Tongue (tissue), 3 donors: ENCODE measurements at places on chromosomes 11 and 22.

- no peak for DNase-seq
Measured at GRCh38 chr11:117092951-117093590, 5.2 kb downstream of the SIK3 start.

DNA sequence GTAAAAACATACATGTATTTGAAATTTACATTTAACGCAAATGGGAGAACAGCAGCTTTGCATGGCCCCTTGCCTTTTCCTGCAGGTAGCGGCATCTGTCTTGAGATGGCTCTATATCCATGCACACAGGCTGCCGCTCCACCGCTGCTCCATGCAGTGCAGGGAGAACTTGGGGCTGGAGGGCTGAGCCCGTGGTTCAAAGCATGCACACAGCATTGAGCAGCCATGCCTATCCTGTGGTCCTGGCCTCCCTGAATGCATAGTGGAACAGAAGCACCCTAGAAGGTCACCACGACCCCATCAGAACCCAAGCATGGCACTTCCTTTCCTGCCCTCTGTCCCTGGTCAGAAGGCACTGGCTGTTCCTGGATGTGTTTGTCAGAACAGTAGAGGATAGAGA lies 35.0 kb upstream of the TP53I11 start:
- DNase-seq, result no peak

DNA sequence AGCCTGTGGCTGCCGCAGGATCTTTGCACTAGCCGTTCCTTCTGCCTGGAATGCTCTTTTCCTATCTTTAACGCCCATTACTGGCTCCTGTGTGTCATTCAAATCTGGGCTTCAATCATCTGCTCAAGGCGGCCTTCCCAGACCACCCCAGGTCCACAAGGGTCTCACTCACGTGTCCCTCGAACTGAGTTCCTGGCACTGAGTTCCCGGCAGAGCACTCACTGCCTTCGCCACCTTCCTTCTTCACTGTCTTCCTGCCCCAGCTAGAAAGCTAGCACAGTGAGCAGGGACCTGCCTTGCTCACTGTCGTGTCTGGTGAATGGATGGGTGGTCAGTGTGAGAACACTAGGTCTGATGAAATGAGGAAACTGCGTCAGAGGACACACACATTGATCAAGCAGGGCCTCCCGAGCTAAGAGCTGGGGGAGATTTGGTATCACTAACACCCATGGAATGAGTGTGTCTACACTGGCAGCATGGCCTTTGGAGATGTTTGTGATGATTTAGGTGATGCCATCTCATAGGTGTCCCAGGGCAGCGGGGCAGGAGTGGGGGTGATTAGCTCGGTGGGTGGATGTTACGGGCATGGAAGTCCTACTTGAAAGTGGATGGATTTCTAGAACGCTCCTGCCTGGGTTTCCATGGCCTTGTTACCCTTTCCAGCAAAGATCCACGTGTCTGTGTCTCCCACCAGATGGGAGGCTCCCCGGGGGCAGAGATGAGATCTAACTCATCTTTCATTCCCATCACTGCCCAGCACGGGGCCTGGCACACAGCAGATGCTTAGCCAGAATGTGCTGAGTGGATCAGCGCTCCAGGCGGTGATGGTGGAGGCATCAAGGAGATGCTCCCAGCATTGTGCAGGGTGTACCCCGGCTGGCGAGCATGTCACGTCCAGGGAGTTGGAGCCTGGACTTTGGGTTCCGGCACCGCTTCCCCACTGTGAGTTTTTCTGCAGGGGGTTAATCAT lies 64.5 kb downstream of the SHISAL1 start:
- DNase-seq, result no peak

DNA sequence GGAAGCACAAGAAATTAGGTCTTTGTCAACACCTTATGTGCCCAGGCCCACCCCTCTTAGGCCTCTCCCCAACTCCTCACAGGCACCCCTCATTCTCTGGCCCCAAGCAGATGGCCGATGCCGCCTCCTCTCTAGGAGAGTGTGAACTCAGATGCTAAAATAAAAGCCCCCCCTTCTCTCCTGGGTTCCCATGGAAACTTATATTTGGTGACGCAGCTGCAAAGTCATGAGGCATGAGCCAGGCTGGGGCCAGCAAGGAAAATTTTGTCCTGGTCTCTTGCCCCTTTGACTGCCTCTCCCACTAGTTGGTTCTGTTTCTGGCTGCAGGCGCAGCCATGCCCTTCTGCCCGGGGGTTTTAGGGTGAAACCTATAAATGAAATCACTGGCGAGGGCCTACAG lies 11.8 kb downstream of the RCOR2 start:
- no peak for DNase-seq

DNA sequence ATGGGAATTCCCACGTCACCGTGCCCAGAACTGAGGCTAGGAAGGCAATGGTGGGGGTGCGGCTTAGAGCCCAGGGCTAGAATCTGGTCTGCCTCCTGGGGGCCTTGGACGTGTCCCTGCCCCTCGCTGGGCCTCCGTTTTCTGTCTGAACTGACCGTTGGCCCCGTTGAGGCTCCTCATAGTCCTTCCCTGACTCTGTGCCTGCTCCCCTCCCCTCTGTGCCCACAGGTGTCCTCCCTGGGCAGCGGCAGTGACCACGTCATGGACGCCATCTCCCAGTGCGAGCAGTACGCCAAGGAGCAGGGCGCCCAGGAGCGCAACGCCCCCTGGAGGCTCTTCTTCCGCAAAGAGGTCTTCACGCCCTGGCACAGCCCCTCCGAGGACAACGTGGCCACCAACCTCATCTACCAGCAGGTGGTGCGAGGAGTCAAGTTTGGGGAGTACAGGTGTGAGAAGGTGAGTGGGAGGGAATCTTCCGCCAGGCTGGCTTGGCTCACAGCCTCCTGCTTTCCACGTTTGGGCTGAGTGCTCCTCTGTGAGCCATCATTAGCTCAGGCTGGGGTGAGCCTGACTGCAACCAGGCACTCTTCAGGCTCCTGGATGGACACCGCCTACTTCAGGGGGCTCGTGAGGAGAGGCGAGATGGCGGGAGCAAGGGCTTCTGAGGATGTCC lies 63.9 kb downstream of the MYO7A start:
- peak; percentile 62 for DNase-seq

- DNase-seq, result no peak
Measured at GRCh38 chr11:60498399-60498798, 5.8 kb downstream of the MS4A12 start.

GRCh38 chr11:79393362-79394043 lies 47.3 kb downstream of the TENM4 start:
- no peak for DNase-seq

DNA sequence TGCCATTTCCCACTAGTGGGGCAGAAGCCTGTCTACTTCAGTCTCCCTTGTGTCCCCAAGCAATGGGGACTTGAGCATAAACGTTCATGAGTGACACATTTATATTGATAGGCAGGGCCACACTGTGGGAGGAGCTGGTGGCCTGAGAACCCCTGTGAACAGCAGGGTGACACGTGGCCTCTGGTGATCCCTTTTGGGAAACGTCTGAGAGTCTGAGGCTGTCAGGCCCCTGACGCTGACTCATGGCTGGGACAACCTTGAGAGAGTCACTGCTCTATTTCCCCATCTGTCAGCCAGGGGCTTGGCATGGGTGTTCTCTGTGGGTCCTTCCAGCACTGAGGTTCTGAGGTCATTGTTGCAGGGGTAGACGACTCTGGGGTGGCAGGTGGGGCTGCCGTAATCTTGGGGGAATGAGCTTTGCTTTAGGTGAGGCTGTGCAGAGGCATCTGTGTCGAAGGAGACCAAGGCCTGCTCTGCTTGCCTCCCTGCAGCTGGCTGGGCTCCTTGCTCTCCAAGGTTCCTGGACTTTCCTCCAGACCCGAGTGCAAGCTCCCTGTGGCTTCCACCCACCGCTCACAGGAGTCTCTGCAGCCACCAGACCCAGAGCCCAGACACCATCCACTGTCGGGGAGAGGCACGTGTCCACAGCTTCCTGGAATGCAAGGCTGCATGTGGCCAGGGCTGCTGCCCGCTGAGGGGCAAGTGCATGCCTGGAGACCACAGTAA lies 54.7 kb downstream of the SMIM38 start:
- no peak for DNase-seq

GRCh38 chr11:65013130-65013887 lies 651 bp upstream of the ARL2 start:
- peak; percentile 96 for DNase-seq

- peak; percentile 22 for DNase-seq
Measured at GRCh38 chr11:123330948-123331347, 99.1 kb upstream of the GRAMD1B start.

DNA sequence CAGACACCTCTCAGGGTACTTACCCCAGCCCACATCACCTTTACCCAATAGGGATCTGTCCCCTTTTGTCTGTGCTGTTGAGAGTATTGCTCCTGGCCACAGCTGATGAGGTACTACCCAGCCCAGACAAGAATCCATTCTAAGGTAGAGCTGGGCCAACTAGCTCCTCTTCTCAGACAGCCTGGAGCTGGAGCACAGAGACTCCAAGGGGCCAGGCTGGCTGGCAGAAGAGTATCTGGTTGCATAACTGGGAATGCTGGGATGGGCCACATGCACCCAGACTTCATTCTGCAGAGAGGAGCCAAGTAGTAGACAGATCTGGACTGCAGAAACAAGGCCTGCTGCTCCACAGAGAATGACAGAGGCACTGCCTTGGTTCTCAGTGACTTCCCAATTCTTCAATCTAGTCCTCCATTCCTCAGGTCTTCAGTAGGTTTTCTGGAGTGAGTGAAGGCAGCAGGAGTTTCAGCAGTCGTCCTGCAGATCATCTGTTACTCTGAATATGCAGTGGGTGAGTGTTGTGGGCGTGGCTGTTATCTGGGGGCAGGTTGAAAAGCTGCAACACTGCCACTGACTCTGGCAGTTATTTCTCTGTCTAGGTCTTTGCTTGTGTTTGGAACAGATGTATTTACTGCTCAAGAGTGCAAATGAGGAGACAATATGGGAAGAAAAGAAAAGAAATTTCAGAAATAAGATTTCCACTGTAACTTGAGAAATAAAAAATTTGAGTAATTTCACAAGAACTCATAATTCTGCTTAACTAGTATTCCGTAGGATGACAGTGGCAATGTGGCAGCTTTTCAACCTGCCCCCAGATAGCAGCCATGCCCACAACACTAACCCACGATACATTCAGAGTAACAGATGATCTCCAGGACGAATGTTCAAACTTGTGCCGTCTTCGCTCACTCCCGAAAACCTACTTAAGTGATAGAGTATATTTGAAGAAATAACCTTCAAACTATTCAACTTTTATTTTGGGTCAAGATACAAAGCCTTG lies 34.9 kb downstream of the MAPK1 start:
- DNase-seq, result peak; percentile 55

DNA sequence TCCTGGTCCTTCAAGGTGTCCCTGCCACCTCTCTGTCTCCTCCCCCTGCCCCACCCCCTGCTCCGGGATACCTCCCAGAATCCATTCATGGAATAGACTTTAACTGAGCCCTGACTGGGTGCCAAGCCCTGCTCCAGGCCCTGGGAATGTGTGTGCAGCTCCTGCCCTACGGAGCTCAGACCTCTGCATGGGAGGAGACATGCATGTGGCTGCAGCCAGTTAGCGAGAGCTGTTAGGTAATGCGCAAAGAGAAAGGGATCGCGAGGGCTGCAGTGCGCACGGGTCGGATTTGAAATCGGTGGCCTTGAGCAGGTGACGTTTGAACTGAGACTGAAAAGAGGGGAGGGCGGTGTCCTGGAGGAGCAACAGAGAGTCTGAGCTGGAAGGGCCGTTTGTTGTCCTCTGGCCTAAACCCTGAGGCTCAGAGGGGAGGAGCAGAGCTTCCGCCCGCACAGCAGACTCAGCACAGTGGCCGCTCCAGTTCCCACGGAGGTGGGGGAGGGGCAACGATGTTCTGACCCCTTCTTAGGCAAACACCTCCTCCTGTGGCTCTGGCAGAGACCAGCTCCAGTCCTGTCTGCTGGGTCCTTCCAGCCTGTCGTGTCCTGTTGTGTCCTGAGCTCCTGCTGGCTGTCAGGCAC lies 19.8 kb upstream of the LRRC10B start:
- peak; percentile 51 for DNase-seq

DNA sequence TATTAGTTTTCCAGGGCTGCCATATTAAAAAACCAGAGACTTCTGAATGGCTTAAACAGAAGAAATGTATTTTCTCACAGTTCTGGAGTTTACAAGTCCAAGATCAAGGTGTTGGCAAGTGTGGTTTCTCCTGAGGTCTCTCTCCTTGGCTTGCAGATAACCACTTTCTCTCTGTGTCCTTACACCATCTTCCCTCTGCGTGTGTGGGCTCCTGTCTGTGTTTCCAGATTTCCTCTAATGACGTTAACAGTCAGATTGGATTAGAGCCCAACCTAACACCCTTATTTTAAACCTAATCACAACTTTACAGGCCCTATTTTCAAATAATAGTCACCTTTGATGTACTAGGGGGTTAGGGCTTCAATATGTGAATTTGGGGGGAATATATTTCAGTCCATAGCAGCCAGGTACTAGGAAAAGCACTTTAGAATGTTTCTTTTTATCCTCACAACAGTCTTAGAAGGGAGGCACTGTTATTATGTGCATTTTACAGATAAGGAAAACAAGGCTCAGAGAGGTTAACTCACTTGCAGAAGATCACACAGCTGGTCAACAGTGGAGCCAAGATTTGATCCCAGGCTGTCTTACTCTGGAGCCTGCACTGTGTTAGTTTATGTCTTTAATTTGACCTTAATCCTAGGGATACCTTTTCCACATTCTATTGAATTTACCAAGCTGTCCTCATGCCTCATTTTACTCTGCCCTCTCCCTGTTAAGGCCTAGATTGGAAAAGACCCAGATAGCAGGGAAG lies 116.4 kb upstream of the CRYBB3 start:
- no peak for DNase-seq

DNA sequence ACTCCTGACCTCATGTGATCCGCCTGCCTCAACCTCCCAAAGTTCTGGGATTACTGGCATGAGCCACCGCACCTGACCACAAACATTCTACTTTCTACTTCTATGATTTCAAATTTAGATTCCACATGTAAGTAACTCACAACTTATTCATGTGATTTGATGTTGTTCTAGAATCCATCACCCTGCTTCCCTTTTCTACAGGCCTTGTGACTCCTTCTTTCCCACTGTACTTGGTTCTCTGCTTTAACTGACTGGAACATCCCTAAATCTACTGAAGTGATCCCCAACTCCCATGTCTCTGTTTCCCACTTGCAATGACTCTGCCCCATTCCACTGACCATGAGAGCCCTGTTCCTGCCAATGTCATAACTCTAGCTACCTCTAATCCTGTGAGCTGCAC lies 25.7 kb upstream of the MRPL17 start:
- no peak for DNase-seq

DNA sequence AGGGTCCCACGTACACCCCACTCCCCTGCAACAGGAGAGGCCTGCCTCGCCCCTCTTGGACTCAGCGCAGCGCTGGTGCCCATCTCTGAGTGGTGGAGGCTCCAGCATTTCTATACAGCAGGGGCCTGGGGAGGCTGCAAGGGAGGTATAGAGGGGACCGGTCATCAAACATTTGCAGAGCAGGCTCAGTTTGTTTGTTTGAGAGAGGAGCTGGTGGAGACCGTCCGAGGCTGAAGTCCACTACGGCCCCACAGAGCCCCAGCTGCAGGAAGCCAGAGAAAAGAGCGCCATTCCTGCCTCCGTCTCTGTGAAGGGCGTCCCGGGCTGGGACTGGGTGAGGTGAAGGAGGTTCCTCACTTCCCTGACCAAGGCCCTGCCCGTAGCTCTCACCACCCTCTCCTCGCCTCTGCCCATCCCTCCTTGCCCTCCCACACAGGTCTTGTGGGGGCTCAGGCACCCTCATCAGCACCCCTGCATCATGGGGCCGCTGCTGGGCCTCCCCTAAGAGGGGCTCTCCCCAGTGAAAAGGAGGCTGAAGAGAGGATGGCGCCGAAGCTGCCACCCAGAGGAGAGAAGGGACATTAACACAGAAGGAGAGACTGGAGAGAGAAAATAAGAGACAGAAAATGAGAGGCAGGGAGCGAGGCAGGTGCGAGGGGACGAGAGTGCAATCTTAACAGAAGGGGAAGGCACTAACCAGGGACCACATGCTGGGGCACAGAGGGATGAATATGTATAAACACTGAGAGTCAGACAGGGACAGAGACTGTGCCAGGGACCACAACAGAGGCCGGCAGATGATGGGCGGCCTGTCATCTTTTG lies 24.5 kb downstream of the RPUSD4 start:
- DNase-seq, result no peak
